ENCODE measurements at places on chromosomes 2 and 18. TPM values are rescaled to one million over a fixed set of nuclear protein-coding genes. Genes with fewer than 3 reads are reported as not detected.

The M1AP gene
- total RNA-seq = 0.29 TPM

The SDC1 gene
- 2.6 TPM for total RNA-seq

The LYG1 gene
- total RNA-seq = 2.2 TPM

The UGT1A10 gene
- total RNA-seq = not detected

The SLC39A6 gene
- total RNA-seq = 502 TPM

The CCDC121 gene
- 4.9 TPM for total RNA-seq

DNA sequence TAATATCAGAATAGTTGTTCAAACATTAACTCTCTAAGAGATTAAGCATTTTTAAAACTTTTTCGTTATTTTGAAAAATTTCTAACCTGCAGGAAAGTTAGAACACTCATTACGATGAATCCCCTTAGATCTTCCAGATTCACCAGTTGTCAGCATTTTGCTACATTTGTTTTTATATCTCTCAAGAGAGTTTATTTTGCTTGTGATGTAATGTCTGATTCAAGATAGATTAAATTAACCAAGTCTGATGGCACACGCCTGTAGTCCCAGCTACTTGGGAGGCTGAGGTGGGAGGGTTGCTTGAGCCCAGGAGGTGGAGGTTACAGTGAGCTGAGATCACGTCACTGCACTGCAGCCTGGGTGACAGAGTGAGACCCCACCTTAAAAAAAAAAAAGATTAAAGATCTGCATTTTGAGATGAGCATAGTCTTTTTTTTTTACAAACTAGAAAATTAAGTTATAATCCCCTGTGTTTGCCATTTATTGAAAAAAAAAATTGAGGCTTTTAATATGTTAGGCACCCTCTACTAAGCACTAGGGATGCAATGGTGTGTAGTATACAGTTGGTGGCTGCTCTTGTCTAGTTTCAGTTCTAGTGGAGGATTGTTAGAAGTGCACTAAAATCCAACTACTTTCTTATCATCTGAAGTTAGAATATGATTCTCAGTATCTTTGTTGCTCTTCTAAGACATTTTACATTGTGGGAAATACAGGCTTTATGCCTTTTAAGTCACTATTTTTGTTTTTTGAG lies 20.9 kb downstream of the RAB10 start:
- DNase-seq = no peak

DNA sequence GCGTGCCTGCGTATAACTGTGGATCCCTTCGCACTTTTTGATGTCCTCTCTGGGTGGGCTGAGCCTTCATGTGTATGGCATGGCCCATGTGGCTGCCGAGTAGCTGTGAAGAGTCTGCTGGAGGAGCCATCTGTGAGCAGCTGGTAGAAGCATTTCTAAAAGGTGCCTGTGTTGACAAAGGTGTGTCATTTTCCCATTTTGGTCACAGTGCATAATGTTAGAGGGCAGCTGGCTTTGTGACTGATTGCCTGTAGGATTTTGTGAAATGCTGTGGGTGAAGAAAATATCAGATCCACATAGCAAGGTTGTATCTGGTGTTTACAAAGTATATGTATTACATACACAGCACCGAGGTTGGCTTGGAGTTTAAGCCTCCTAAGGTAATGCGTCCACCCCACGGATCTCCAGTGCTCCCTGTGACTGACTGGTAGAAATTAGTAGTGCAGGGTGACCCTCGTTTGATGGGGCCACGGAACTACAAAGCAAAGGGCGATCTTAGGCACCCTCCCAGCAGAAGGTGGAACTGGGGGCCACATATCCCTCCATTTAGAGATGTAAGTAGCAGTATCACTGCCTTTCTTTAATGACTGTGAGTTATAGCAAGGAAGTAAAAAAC lies 16.5 kb downstream of the GATA6 start:
- no peak for DNase-seq

- DNase-seq = no peak
These were observed 76.6 kb upstream of the ARL5A start for GRCh38 chr2:151904807-151905206.

DNA sequence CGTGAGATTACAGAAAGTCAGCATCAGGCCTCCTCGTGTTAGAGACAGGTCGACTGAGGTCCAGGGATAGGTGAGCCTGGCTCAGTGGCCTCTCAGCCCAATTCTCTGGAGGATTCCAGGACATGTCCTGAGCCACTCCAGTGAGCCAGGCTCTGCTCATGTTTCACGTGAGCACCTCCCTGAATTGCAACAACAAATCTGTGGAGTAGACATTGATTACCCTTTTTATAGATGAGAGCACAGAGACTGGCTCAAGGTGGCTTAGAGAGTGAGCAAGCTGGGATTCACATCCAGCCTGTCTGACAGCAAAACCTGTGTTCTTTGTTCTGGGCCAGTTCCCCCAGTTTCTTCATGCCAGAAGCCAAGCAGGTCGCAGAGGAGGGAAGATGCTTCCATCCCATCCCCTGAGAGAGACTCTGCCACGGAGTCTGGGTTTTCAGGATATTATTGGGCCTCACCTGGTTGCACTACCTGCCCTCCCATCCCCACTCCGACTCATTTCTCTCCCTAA lies 46.4 kb downstream of the HS1BP3 start:
- DNase-seq = peak; percentile 36

DNA sequence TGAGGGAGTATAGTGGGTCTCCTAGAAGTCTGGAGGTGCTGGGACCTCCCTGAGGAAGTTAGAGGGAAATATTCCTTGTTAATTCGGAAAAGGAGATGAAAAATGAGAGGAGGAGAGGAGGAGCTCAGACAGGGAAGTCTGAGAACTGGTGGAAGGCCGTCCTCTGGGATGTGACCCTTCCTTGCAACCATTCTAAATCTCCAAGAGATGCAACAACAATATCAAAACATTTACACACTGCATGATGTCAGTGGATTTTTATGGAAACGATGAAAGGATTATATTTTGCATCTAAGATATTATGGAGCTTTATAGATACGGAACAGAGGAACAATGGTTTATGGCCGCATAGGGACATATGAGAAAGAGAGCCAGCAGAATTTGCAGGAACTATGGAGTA lies 49.8 kb upstream of the COBLL1 start:
- no peak for DNase-seq

GRCh38 chr2:133953524-133953923 lies 300.3 kb upstream of the MGAT5 start:
- no peak for DNase-seq

DNA sequence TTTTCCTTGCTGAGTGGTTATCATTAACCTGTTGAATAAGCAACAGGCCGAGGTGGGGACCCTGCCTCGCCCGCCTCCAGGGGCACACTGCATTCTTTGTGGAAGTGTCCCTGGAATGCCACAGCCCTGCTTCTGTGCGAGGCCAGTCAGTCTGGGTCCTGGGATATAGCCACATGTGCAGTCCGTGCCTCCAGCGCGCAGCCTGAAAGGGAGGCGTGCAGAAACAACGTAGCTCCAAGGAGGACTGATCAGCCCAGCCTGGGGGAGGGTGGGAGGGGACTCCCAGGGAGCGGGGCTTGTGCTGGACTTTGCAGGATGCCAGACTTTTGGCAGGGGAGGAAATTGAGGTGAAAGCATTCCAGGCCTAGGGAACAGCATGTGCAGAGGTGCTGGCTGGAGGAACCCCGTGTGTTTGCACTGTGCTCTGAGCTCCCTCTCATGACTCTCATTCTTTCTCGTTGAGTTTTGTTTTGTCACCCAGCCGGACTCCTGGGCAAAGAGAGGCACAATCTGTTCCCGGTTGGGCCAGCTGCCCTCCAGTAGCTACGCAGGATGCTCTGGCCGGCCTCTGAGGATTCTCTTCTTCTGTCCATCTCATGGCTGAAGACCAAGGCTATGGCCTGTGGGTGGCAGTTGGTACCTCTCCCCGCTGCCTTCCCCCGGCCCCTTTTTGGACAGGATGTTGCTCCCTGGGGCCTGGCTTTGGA lies 39.7 kb downstream of the HPCAL1 start:
- no peak for DNase-seq

- DNase-seq = no peak
These were observed 108.4 kb upstream of the RMDN2 start for GRCh38 chr2:37816686-37817085.

DNA sequence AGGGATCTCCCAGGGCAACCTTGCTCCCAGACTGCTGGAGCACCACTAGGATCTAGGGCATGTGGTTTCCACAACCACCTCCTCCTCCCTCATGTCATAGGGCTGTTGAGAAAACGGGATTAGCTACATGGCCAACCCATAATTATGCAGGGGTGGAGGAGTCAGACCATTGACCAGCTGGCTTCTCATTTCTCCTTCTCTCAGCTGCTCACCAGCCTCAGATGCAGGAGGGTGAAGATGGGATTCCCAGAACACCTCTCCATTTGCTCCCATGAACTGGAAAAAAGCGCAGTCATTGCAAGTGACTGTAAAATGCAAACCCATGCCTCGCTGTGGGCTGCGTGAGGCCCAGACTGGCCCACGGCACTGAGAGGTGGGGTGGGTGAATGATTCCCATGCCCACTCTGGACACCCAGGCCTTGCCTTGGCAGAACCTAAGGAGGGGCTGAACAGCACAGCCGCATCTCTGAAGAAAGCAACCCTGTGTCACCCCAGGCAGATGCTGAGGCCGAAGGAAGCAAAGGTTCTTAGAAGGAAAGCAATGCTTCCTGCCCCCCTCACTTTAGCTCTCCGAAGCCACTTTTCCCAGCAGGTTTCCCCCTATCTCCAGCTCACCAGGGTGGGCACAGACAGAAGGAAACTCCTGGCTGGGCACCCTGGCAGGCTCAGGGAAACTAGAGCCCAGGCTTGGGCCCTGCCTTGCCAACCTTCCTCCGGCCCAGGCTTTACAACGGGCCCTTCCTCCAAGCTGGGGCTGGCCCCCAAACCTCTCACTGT lies 69.6 kb upstream of the RTN4 start:
- DNase-seq = no peak

GRCh38 chr2:162037886-162038285 lies 36.1 kb downstream of the DPP4 start:
- DNase-seq = no peak

GRCh38 chr2:218393750-218394290 lies 5.8 kb upstream of the CTDSP1 start:
- DNase-seq = no peak

DNA sequence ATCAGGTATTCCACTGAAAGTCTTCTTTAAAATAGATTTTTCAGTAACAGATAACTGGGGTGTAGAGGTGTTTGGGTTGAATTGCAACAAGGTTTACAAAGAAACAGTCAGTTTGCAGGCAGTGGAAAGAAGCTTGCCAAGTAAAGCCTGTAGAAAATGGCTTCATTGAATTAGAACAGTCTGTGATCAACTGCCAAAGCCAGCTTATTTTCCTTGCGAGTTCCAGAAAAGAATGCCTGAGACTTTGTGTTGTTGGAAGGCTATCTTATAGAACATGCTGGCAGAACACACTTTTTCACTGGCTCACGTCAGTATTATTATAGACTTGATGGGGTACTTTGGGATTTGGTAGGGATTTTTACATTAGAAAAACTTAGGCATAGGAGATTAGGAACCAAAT lies 601.0 kb downstream of the XIRP2 start:
- no peak for DNase-seq

- no peak for DNase-seq
These were observed 1.5 kb upstream of the TNFRSF11A start for GRCh38 chr18:62323483-62324180.
